ENCODE measurements at places on chromosomes 5 and 9.

- DNase-seq = no peak
Observed at GRCh38 chr9:19650312-19650711, 138.5 kb downstream of the SLC24A2 start.

DNA sequence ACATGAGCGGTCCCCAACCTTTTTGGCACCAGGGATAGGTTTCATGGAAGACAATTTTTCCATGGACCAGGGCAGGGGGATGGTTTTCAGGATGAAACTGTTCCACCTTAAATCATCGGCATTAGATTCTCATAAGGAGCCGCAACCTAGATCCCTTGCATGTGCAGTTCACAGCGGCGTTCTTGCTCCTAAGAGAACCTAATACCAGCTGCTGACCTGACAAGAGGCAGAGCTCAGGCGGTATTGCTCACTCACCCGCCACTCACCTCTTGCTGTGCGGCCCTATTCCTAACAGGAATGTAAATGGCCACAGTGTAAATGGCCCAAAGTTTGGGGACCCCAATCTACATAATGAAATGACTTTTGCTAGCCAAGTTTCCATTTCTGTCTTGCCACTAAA is 3.1 kb upstream of the PLIN2 start:
- DNase-seq = no peak

GRCh38 chr9:113215132-113215531 is 5.9 kb downstream of the FKBP15 start:
- DNase-seq = no peak

DNA sequence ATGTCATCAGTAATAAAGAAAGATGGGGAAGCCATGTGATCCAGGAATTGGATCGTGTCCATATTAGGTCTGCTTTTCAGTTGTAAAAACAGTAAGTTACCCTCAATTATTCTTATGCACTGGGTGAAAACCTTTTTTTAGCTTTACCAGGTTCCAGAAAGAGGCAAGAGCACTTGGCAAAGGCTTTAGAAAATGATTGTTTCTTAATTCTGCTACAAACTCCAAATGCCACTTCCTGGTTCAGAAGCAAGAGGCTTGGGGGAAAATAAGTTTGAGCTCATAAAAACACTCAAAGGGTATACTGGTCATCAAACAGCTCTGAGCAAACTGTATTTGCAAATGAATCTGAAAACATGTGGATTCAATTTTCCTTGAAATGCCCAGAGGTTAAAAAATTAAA is 615.6 kb downstream of the EBF1 start:
- peak; percentile 29 for DNase-seq

DNA sequence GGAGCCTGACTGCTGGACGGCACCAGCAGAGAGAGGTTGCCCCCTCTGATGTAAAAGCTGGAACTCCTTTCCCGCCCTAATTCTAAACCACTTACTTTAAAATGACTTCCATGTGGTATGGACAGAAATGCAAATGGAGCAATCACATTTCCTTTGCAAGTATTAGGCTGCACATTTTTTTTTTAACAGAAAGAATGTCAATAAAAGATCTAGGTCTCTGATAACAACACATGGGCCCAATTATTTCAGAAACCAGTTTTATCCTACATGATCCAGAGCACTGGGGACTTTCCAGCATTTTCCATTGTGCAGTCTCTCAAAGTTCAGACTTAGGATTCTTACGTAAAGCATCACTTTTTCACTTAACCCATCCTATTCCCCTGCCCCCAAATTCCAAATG is 203.7 kb downstream of the NXNL2 start:
- peak; percentile 82 for DNase-seq

DNA sequence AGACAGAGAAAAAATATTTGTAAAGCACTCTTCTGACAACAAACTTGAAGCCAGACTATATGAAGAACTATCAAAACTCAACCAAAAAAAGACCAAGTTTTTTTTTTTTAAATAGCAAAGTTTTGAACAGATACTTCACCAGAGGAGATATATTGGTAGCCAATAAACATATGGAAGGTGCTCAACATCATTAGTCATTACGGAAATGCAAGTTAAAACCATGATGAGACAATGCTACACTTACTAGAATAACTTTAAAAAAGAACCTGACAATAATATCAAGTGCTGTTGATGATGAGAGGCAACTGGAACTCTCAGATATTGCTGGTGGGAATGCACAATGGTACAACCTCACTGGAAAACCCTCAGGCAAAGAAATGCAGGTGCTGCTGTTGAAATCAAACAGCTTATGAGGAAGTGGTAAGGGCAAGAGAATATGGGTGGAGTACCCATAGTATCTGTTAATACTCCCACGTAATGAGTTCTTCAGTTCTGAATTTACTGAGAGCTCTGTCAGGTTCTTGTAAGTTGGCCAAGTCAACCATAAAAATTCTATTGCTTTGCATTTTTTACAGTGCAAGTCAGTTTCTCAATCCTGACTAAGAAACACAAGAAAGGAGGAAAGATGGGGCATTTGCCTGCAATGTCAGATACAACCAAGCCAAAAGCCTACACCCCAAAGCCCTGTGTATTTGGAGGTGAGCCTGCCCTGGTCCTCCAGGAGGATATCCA is 87.3 kb upstream of the GNAQ start:
- peak; percentile 67 for DNase-seq

DNA sequence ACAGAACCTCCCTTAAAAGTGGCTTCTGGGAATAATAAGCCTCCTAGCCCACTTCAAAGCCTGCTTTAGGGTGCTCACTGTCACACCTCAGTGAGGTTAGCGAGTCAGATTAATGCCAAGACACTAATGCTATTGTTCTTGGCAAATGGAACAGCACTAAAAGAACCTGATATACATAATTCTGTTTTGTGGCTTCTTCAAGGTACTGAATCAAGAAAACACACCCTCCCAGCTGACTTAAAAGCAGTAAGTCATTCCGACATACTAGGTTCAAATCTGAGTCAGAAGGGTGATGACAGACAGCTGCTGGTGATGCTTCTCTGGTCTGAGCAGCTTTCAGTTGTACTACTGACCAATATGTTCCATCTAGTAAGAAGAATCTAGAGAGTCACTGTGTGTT is 121.6 kb downstream of the OXCT1 start:
- DNase-seq = no peak

- no peak for DNase-seq
Observed at GRCh38 chr5:157900644-157901043, 41.7 kb upstream of the CLINT1 start.
